ENCODE measurements at places on chromosomes 12 and 14.

DNA sequence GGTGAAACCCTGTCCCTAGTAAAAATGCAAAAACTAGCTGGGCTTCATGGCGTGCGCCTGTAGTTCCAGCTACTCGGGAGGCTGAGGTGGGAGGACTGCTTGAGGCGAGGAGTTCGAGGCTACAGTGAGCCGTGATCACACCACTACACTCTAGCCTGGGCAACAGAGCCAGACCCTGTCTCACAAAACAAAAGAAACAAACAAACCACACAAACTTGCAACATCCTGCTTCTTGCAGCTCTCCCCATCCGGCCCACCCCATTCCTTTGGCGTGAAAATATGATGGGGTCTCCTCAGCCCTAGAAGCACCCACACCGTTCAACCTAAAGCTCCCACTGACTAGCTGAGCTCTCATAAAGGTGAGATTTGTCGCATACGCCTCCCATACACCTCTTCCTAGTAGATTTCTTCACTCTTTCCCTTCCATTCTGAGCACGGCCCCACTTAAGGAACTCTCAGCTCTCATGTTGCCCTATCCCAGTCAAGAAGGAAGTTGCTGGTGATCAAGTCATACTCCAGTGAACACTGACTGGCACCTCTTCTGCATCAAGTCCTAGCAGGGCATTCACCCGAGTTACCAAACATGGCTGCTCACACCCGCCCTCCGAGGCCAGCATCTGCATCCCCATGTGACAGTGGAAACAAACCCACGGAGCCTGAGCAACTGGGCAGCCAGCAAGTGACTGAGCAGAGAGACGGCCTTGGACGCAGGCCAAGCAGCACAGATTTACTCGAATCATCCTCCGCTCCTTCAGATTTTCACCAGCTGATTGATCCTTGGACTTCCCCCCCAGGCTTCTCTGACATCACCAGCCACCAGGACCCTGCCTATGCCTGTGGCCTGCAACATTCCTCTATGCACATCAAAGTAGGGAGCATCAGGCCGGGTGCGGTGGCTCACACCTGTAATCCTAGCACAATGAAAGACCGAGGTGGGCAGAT, 18.9 kb upstream of the CD27 start:
- H3K36me3 ChIP-seq = no peaks in the 10 kb centered on the region
- H3K4me1 ChIP-seq = peaks cover 60% of the 10 kb centered on the region
- DNase-seq = no peak
- H3K4me3 ChIP-seq = no peak overlapping the region
- H3K27ac ChIP-seq = peak overlapping the region; percentile 90
- H3K27me3 ChIP-seq = no peaks in the 10 kb centered on the region

- H3K4me1 ChIP-seq = peaks cover 52% of the 10 kb centered on the region
- H3K4me3 ChIP-seq = peak overlapping the region; percentile 96
- no peak for DNase-seq
- peak overlapping the region; percentile 96 for H3K27ac ChIP-seq
- H3K27me3 ChIP-seq = no peaks in the 10 kb centered on the region
Observed at GRCh38 chr14:55028066-55028465, 1.0 kb downstream of the SOCS4 start.

DNA sequence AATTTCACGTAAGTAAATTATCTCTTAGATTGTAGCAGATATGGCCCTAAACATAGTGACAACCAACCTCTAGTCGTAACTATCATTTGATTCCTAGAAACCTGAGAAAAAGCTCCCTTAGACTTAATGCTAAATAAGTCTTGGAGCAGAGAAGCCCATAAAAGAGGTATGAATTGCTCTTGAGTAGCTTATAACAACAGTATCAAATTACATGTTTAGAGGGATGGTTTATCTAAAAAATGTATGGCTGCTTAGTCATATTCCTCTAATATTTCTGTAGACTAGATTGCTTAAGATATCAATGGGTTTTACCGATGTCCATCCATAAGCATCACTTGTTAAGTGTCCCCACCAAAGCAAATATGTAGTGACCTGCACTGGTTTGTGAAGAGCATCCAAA, 259.7 kb downstream of the NELL2 start:
- H3K36me3 ChIP-seq = no peaks in the 10 kb centered on the region
- no peak for DNase-seq
- no peaks in the 10 kb centered on the region for H3K4me1 ChIP-seq
- H3K27ac ChIP-seq = no peak overlapping the region
- H3K27me3 ChIP-seq = no peaks in the 10 kb centered on the region

DNA sequence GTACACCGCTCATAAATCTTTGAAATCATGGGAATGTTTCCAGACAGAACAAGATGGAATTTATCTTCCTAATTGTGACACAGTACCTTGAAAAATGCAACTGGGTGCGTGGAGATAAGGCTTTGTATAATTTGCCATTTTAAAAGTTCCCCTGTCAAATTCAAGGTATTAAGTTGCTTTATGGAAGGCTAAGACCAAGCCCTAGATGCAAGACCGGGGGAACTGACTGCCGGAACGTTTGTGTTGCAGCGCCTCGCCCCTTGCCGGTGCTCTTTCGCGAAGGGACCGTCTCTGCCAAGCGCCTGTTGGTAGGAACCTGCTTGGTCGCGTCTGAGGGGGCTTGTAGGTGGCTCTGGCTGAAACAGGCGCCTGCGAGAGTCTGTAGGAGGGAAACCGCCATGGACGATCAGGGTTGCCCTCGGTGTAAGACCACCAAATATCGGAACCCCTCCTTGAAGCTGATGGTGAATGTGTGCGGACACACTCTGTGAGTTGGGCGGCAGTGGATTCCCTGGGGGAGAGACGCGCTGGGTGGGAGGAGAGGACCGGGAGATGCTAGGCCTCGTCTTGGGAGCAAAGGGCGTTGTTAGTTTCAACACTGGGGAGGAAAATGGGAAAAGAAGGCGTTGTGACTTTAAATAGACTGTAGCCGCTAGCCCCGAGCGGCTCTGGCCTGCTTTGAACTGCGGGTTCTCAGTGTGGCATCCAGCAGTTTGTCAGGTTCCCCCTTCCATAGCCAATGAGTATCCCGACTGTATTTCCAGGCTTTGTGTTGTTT, at the start of gene MNAT1:
Gene MNAT1, plus strand, starts transcription at position 297 of the 778 bp plus-strand sequence. Its CDS starts 102 bp downstream, at position 399.
- peak within 1 kb of the TSS; percentile 95 for H3K27ac ChIP-seq
- H3K4me3 ChIP-seq = peak within 1 kb of the TSS; percentile 98
- peaks cover 5% of the 10 kb centered on the region for H3K36me3 ChIP-seq

All from activated CD8-positive, alpha-beta T cell treated with anti-CD3 and anti-CD28 coated beads, Interleukin-2, amount 10 ng/mL, durations not matched to agents 7 days and 5 days (primary cell).